ENCODE measurements at places on chromosomes 2 and 18.

GRCh38 chr2:163697846-163698637 is 37.8 kb downstream of the FIGN start:
- DNase-seq: no peak

DNA sequence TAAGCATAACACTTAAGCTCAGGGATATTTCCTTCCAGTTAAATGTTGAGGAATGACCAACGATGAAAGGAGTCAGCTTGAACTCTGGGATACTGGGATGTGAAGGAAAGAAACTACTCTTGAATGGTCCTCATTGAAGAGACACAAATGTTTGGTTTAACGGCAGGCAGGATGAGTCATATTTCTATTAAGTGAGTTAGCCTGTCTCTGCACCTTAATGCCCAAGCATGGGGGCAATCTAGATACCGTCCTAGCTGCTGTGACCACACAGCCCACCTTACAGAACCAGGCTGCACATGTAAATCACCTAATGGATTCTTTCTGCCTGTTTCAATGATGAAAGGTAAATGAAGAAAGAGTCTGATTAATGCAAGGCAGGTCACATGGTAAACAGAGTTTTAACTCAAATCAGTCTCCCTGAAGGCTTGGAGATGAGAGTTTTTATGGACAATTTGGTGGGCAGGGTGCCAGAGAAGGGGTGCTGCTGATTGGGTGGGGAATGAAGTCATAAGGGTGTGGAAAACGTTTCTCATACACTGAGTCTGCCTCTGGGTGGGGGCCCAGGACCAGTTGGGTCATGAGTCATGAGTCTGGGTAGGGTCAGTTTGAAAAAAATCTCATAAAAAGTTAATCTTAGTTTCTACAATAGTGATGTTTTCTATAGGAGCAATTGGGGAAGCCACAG is 144.6 kb upstream of the MMADHC start:
- no peak for DNase-seq

GRCh38 chr2:201882353-201883090 is 76.2 kb downstream of the CDK15 start:
- no peak for DNase-seq

GRCh38 chr2:203327901-203328759 is at the start of gene ABI2:
ABI2 (plus strand) TSS chr2:203328394; CDS start chr2:203328515, 121 bp downstream.
- peak; percentile 84 for DNase-seq

All from coronary artery (tissue), 2 donors.